LHCN-M2 (cell line): ENCODE measurements at places on chromosomes 12 and 14. TPM values are rescaled to one million over a fixed set of nuclear protein-coding genes. Genes with fewer than 3 reads are reported as not detected.

WNT1 gene
- not detected in 2 replicates for total RNA-seq

DDHD1 gene
- 13.6 and 15.8 TPM in 2 replicates for total RNA-seq

NUAK1 gene
- total RNA-seq = 2.4 and 6.0 TPM in 2 replicates

PRB2 gene
- total RNA-seq = not detected in 2 replicates

CYP46A1 gene
- total RNA-seq = 0.38 and 0.40 TPM in 2 replicates

AGAP2 gene
- 0.26 and 0.29 TPM in 2 replicates for total RNA-seq

DAAM1 gene
- total RNA-seq = 5.6 and 6.5 TPM in 2 replicates

TAS2R42 gene
- total RNA-seq = not detected in 2 replicates

DNA sequence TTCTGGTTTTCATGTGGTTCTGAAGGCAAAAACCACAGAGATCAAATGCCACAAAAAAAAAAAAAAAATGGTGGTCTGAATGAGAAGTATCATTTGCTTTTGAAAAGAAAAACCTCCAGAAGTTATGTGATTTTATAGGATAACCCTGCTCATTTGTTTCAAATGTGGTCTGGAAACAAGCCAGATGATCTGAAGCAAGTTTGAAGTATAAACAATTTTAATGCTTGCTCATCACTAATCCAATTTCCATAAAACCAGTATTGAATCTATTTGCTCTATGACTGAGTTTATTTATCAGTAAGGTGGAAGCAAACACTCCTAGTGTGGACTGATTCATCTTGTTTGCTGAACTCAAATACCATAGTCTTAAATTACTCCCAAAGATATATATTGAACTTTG lies 407.3 kb upstream of the FLRT2 start:
- peak; percentile 66 for DNase-seq

DNA sequence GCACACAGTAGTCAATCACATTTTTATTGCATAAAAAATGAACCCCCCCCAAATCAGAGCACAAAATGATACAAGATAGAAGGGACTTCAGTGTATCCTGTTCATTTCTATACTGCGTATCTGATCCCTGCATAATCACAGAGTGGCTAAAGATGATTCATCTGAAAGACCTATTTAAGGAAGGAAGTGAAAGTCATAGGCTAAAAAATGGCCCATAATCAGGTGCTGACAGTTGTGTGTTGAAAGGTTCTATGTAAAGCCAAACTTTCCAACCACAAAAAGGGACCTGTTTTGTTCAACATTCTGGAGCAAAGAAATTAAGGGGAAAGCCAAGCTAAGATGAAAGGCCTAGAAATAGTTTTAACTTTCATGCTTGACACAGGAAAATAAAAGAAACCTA lies 147.8 kb upstream of the ATP2B1 start:
- DNase-seq = peak; percentile 41

- no peak for DNase-seq
These were observed 11.7 kb upstream of the OSBPL8 start for GRCh38 chr12:76571256-76571655.

DNA sequence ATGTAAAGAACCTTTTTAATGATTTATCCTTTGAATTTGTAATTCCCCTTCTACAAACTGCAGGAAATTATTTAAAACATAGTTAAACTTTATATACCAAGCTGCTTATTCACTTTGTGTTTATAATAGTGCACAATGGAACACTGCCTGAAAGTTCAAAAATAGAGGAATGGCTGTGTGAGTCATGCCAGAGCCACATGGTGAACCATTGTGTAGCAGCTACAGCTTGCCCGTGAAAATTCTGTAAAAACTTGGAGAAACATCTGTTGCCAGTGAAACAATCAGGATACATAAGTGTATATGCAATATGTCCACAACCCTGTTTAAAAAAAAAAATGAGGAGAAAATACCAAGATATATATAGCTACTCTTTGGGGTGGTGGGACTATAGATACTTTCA lies 59.5 kb downstream of the VEZT start:
- DNase-seq = peak; percentile 73

- no peak for DNase-seq
These were observed 110.1 kb downstream of the SLC25A21 start for GRCh38 chr14:37062191-37062803.

DNA sequence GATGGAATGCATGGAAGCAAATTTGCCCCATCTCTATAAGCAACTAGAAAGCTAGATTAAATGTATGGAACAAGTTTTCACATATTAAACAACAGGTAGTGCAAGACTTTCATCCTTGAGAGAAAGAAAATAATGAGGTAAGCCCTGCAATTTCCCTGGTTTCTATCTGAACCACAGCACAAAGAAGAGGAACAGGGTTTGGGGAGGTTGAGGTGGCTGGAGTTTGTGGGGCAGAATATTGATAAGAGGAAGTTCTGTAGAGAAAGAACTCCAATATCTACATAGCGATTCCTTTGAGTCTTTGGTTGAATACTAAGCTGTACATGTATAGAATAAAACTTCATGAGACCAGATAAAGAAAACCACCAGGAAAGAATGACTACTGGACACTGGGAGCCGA lies 96.3 kb upstream of the CCND2 start:
- no peak for DNase-seq

GRCh38 chr14:89401241-89401640 lies 15.8 kb downstream of the FOXN3 start:
- no peak for DNase-seq

- peak; percentile 13 for DNase-seq
These were observed 26.5 kb downstream of the TECPR2 start for GRCh38 chr14:102389246-102389645.

DNA sequence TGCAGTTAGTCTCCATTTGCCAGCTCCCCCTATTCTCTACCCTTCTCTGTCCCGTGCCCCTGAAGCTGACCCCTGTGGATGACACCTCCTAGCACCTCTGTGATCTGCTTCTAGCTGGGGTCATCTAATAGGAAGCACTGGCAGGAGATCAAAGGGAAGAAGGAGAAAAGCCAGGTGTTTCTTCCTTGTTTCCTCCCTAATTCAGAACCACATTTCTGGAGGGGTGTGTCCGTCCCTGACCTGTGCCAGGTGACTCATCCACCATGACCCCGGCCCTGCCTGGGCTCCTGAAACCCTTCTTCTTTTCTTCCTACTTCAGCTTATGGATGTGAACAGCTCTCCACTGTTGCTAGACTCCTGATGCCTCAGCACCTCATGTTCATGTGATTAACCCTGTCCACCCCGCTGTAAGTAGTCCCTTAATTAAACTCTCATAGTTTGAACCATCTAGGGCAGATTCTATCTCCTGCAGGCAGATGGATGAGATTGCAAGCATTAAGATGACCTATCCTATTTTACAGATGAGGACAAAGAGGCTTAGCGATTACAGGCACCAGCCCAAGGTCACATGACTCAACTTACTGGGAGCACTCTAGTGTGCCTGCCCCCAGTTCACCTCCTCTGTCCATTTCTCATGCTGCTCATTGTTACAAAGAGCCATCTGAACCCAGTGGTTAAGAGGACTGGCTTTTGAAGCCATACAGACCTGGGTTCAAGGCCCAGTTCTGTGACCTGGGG lies 770.5 kb downstream of the MED13L start:
- DNase-seq = no peak

DNA sequence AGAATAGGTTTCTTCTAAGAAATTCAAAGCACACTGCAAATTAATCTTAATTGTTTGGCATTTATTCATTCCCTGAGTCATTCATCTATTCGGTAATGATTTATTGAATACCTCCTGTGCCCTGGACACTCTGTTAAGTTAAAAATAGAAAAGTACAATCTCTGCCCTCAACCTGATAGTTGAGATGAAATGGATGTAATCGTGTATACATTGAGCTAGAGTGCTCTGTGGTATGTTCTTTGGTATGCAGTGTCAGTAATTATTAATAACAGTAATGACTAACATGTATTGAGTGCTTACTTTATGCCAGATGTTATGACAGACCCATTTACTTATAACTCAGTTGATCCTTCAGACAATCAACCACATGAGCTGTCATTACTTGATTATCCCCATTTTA lies 47.6 kb downstream of the UTP20 start:
- no peak for DNase-seq

DNA sequence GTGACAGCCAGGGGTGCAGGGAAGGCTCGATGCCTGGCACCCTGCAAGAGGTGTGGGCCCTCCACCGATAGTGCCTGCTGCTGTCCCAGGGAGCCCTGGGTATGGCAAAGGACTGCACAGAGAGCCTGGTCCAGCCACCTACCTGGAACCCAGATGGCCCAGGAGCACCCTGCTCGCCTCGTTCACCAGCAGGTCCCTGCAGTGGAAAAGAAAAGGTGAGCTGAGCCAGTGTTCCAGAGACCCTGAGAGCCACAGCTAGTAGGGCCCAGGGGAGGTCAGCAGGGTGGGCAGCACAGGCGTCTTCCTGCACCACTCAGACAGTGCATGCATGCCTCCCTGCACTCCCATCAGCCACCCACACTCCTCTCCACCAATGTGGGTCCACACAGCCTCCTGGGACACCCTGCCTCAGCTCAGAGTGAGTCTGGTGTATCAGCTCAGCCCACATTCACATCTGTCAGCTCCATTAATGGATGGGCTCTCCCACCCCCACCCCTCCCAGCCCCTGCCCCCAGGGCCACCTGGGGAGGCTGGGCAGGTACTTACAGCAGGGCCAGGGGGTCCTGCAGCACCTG lies 20.2 kb downstream of the TMEM106C start:
- no peak for DNase-seq

GRCh38 chr14:61670576-61670975 lies 24.7 kb upstream of the HIF1A start:
- no peak for DNase-seq

GRCh38 chr12:94690198-94690771 lies 39.9 kb upstream of the TMCC3 start:
- DNase-seq = no peak

DNA sequence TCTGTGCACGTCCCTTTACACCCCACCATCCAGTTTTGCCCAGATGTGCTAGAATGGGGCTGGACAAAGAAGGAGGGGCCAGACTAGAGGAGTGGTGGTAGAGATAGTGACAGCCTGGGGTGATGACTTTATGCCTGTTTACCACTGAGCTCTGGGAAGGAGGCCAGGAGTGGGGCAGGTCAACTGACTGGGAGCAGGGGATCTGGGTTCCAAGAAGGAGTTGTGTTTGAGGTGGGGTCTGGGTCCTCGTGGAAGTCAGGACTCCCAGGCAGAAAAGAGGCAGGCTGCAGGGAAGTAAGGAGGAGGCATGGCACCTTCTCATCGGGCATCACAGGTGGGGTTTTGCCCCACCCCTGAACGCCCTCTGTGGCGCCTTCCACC lies 315 bp downstream of the LTB4R2 start:
- no peak for DNase-seq

DNA sequence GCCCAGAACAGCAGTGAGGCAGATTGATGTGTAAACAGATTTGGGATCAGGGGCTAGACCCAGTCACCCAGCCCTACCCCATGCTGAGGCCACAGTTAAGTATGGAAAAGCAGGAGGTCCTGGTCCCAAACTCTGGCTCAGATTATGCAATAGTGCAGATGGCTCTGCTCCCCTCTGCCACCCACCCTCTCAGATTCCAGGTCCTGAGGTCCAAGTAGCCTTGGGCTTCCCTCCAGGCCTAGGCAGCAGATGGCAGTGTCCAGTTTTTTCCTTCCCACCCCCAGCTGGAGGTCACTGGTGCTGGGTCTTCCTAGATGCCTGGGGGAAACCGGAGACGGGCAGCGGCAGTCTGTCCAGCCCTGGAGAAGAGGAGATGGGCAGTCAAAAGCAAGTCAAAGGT lies 2.8 kb upstream of the DHH start:
- no peak for DNase-seq

- DNase-seq = no peak
These were observed 129.6 kb downstream of the GRIN2B start for GRCh38 chr12:13851828-13852227.

DNA sequence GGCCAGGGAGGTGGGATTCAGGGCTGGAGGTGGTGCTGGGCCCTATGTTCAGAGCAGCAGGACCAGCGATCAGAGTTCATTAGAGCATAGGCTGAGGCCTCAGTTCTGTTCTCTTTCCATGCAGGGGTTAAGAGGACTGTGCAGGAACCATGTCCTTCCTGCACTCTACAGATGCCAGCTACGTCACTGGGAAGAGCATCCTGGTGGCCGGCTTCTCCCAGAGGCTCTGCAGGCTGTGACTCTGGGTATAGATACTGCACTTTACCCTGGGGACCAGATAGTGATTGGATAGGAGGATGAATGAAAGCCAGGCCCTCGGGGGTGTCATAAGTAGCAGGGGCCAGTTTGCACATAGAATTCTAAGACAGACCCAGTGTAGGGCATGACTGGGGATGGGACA lies 92.6 kb downstream of the DHRS2 start:
- no peak for DNase-seq

GRCh38 chr12:125340791-125341190 lies 275.6 kb downstream of the AACS start:
- DNase-seq = peak; percentile 37

GRCh38 chr14:54220071-54220703 lies 176.6 kb upstream of the CDKN3 start:
- no peak for DNase-seq

GRCh38 chr14:26404927-26405326 lies 192.9 kb downstream of the NOVA1 start:
- DNase-seq = no peak

- peak; percentile 89 for DNase-seq
These were observed 319.4 kb downstream of the KCNC2 start for GRCh38 chr12:74890237-74890599.

GRCh38 chr14:77660754-77661153 lies 44.3 kb upstream of the SPTLC2 start:
- no peak for DNase-seq
